ENCODE measurements at places on chromosomes 6 and 20. TPM values are rescaled to one million over a fixed set of nuclear protein-coding genes. Genes with fewer than 3 reads are reported as not detected.
A peak's percentile ranks its signal among the peaks of the same experiment; 100 is the strongest.

Gene KCNB1
- total RNA-seq: 0.11 TPM

Gene TULP1
- not detected for total RNA-seq

Gene CRYBG1
- 6.2 TPM for total RNA-seq

- DNase-seq: peak; percentile 67
Measured at GRCh38 chr20:48051794-48052474, 266.7 kb upstream of the SULF2 start.

GRCh38 chr20:24752612-24753011 lies 196.5 kb upstream of the CST7 start:
- DNase-seq: no peak

DNA sequence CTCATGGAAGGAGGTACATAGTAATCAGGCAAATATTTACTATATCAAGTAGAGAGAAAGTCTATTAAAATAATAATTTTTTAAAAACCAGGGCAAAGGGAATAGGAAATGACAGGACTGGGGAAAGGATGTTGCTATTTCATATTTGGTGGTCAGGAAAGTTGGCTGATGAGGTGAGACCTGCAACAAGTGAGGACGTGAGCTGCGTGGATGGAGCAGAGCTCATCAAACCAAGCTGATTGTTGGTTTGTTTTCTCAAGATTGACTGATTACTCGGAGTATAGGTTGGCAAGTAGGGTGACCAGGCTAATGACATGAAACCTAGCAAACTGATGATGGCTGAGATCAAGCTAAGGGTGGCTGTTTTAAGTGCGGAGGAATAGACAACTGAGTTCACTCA lies 6.0 kb downstream of the GJA1 start:
- DNase-seq: no peak

DNA sequence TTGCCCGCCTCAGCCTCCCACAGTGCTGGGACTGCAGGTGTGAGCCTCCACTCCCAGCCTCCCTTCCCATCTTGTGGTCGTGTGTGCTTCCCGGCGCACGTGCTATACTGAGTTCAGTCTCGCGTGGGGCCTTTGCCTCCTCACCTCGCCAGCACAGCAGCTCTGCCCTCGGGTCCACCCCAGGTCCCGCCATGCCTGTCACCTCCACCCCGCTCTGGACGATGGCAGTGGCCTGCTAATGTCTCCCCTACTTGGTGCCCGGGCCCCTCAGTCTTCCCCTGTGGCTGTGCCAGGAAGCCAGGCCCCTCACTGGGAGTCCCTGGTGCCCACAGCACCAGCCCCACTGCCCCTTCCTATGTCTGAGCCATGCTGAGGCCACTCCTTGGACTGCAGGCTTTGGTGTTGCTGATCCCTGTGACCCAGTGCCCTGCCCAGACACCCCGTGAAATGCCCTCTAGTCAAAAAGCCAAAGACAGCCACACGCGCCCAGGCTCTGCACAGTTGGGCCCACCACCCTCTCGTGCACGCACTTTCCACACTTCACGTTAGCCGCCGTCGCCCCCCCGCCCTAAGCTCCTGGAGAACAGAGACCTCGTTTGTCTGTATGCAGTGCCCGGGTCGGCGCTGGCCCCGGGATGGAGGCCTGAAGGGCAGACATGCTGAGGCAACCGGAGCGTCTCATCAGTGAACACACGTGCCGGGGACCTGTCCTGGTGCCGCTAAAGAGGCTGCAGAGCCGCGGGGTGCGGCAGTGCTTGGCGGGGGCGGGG lies 14.3 kb downstream of the HRH3 start:
- DNase-seq: no peak

GRCh38 chr20:34977365-34978091 lies 21.9 kb downstream of the MYH7B start:
- no peak for DNase-seq

- no peak for DNase-seq
Measured at GRCh38 chr6:162889303-162889702, 161.5 kb downstream of the PACRG start.

All from GM23248 (cell line).